GM23338 (cell line): ENCODE measurements at places on chromosomes 11 and 22.

GRCh38 chr22:43273902-43274484 is 69.2 kb downstream of the SCUBE1 start:
- peak; percentile 84 for DNase-seq

DNA sequence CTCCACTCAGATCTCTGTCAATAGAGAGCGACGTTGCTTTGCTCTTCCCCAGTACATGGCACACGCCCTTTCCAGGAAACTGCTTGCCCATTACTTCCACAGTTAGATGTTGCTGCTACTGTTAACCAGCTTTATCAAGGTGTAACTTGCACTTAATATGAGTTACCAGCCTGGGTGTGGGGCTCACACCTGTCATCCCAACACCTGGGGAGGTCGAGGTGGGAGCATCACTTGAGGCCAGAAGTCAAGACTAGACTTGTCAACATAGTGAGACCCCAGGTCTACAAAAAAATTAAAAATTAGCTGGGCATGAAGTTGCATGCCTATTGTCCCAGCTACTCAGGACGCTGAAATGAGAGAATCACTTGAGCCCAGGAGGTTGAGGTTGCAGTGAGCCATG is 177.1 kb upstream of the B3GAT1 start:
- DNase-seq, result no peak

- no peak for DNase-seq
Measured at GRCh38 chr11:93476796-93477195, 66.4 kb downstream of the SMCO4 start.

DNA sequence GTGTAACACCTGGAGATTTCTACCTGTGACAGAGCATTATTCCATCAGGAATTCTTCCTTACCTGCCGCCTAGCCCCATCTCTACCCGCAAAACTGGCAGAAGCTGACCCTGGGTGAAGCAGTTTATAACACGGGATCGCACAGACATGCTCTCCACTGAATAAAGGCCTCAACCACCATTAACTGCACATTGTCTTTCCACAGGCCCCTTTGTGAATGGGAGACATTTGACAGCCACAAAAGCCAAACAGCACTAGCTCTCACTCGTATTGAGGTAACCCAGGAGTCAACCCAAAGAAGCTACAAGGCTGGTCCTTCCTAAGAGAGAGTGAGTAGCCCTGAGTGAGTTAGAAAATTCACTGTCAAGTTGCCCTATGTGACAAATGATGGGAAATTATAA is 135.6 kb downstream of the RCN1 start:
- DNase-seq, result no peak

GRCh38 chr22:48395201-48395600 is 1432.5 kb downstream of the BRD1 start:
- no peak for DNase-seq

- DNase-seq, result peak; percentile 84
Measured at GRCh38 chr22:37166675-37167066, 17.0 kb upstream of the IL2RB start.

GRCh38 chr11:110410651-110411050 is 19.1 kb upstream of the FDX1 start:
- DNase-seq, result no peak

DNA sequence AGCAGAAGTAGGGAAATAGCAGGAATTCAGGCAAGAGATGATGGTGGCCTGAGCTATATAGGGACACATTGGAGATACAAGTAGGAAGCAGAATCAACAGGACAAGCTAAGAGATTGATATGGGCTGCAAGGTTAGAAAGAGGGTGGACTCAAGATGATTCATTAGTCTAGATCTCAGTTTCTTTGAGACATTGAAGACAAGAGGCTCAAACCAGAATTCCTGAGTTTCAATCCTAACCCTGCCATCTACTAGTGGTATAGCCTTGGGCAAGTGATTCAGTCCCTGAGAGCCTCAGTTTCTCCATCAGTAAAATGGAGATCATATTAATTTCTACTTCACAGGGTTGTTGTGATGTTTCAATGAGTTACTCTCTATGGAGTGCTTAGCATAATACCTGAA is 53.1 kb upstream of the NAV2 start:
- DNase-seq, result no peak

GRCh38 chr22:31287818-31288495 is 4.3 kb downstream of the PIK3IP1 start:
- no peak for DNase-seq

DNA sequence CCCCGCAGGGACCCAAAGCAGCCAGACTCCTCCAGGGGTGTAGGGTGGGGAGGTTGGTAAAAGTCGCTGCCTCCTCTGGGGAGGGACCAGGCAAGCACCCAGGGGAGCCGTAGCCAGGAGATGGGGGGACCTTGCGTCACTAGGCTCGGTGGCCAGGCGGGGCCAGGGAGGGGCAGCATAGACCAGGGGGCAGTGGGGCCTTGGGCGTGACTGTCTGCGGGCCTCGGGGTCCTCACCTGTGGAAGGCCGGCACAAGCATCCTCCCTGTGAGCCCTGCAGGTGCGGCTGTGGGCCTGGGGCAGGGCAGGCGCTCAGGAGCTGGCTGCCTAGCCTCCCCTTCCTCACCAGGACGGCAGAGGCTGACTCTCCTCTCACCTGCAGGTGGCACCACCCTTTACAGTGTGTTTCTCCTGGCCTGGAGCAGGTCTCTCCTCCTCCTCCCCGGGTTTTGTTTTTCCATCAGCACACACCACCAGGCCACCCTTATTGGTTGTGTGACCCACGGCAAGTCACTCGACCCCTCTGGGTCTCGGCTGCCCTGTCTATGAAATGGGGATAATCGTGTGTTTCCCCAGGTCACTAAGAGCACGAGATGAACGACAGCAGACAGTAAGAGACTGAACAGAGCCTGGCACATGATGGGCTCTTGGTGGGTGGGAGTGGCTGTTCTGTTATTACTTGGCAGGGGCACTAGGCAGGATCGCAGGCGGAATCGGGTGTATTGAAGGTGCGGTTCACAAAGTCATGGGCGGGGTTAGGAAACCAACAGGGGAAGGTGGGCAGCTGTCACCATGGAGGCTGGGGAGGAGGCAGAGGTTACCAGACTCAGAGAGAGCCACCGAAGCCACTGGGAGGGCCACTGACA is 52.7 kb downstream of the FLRT1 start:
- peak; percentile 86 for DNase-seq

GRCh38 chr22:39409516-39410029 is 10.0 kb downstream of the TAB1 start:
- no peak for DNase-seq

GRCh38 chr11:133414506-133414905 is 117.8 kb downstream of the OPCML start:
- no peak for DNase-seq

DNA sequence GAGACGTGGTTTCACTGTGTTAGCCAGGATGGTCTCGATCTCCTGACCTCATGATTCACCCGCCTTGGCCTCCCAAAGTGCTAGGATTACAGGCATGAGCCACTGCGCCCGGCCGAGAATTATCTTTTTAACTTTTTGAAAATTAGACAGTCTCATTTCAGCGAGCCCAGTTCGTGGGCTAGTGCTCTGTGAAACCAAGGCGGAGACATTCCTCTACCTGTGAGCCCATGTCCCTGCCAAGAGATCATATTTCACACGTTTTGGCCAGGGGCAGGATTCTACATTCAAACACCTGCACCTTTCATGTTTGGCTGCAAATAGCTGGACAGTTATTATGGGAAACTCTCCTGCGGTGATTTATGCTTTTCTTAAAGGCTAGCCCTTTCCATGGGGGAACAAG is 60.3 kb downstream of the IRAG1 start:
- no peak for DNase-seq

GRCh38 chr11:71962428-71963038 is 33.7 kb downstream of the RNF121 start:
- no peak for DNase-seq

DNA sequence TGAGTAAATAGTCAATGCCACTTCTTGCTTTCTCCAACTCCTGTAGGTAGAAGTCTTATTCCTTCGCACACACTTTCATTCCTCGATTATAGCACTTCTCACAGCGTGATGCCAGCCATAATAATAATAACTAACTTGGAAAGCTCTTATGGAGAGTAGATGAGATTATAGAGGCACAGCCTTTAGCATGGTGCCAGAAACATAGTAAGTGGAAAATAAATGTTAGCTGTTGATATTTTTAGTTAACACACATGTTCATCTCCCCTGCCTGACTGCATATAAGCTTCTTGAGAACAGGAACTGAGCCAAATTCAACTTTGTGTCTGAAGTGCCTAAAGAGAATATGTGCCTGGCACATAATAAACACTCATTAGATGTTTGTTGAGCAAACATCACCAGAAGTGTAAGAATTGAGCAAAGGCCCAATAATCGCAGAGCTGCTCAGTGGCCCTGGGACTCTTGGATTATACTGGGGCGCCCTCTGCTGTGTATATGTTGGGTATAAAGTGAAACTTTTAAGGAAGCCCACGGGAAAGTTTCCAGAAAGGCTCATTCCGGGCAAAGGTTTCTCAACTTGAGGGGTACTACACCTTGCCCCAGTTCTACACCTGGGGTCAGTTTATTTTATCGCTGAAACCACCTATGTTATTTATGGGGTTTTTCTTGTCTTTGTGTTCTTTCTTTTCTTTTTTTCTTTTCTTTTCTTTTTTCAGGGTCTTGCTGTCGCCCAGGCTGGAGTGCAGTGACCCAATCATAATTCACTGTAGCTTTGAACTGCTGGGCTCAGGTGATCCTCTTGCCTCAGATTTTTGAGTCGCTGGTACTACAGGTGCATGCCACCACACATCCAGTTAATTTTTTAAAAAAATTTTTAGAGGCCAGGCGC is 22.3 kb downstream of the SLN start:
- DNase-seq, result peak; percentile 92

DNA sequence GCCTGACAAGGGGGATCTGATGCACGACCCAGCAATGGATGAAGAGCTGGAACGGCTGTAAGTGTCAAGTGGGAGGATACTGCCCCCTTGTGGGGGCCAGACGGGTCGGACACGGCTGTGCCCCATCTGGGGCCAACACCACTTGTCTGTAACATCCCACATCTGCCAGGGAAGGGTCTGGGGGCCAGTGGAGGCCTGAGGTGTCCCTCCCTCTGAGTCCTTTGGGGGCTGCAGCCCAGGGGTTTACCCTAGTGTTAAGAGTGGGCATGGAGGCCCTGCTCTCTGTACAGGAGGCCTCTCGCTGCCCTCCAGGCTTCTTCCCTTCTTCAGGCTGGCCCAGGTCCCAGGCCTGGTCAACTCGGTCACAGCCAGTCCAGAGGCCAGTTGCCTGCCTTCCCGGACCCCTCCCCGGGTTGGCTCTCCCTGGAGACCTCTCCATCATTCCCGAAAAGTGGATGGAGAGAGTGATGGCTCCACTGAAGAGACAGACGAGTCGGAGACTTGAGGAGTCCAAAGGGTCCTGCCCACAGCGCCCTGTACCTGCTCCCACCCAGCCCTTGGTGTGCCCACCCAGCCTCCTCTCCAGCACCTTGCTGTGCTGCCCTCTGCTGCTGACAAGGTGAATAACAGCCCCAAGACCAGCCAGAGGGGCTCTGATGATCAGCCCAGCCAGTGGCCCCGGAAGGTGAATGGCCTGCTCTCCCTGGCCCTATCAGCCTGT is 15.4 kb downstream of the ARFGAP2 start:
- peak; percentile 93 for DNase-seq

DNA sequence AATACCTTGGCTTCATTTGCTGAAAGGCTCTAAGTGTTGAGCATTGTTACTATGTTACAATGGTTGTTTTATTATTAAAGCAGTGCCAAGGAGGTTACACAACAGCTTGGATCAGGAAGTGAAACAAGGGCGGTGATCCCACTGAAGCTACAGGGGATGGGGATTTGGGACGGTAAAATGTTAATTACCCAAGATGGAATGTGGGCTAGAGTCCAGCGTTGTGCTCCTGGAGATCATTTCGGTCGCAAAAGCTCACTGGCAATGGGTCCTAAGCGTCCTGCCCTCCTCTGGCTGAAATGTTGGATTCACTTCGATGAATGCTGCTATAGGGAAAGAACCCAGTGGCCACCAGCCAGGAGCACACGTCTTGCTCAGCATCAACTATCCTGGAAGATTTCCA is 48.3 kb downstream of the FAM83F start:
- no peak for DNase-seq

GRCh38 chr11:110373051-110373702 is 56.6 kb upstream of the FDX1 start:
- no peak for DNase-seq

- DNase-seq, result no peak
Measured at GRCh38 chr11:110919241-110919922, 207.1 kb upstream of the ARHGAP20 start.
